Left hindlimb (tissue), 1 donor: ENCODE measurements at places on chromosomes 6 and 20.

DNA sequence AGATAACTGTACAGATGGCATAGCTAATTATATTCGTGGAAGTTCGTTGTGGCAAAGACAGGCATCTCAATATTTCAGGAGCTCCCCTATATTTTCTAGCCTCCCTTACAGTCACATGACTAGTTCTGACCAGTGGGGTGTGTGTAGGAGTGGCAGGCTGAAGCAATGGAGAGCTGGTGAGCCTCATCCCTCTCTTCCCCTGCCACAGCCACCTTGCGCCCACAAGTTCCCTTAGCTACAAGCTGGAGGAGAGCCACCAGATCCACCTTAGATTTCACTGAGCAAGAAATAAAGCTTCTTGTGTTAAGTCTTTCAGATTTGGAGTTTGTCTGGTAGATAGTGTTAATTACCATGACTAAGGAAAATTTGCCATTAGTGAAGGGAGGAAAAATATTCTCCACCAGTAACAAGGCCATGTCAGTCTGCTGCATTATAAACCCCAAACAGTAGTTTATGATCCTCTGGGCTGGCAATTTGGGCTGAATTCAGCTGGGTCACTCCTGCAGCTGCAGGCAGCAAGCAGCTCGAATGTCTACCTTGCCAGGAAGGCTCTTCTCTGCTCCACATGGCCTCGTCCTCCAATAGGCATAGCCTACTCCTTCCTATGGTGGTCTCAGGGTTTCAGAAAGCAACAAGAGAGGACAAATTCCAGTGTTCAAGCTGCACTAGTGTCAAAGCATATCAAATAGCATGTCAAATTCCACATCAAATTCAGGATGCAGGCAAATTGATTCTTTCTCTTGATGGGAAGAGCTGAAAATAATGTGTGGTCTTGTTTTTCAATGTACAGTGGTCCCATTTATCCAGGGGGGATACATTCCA is 7.4 kb upstream of the RBCK1 start:
- no peak for DNase-seq

DNA sequence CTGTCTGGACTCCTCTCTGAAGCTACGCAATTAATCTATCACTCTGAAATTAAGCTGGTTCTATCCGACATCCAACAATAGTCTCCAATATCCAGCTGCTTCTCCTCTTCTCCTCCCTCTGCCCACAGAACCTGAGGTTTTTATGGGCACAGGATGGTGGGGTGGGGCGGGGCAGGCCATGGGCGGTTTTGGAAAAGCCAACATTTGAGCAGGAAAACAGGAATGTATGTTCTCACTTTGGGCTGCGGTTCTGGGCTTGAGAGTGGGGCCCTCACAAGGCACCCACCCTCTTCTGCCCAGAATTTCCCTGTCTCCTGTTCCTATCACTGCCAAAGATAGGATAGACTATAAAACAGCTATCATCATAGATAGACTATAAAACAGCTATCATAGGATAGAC is 1144.2 kb downstream of the EPHA7 start:
- no peak for DNase-seq

DNA sequence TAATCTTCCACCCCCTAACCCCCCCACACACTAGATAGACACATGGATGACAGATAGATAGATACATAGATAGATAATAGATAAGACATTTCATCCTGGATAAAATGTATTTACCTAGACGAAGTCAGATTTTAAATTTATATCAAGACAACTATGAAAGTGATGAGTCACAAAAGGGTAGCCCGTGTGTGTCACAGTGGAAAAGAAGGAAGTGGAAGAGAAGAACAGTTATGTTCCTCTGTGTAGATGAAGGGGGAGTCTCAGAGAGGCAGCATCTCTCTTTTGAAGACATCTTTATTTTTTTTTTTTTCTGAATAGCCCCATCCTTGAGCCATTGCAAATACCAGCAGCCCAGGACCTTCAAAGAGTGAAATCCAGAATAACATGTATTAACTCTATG is 121.7 kb upstream of the VGLL2 start:
- no peak for DNase-seq

- no peak for DNase-seq
These were observed 11.6 kb upstream of the ITPR3 start for GRCh38 chr6:33609528-33609927.

DNA sequence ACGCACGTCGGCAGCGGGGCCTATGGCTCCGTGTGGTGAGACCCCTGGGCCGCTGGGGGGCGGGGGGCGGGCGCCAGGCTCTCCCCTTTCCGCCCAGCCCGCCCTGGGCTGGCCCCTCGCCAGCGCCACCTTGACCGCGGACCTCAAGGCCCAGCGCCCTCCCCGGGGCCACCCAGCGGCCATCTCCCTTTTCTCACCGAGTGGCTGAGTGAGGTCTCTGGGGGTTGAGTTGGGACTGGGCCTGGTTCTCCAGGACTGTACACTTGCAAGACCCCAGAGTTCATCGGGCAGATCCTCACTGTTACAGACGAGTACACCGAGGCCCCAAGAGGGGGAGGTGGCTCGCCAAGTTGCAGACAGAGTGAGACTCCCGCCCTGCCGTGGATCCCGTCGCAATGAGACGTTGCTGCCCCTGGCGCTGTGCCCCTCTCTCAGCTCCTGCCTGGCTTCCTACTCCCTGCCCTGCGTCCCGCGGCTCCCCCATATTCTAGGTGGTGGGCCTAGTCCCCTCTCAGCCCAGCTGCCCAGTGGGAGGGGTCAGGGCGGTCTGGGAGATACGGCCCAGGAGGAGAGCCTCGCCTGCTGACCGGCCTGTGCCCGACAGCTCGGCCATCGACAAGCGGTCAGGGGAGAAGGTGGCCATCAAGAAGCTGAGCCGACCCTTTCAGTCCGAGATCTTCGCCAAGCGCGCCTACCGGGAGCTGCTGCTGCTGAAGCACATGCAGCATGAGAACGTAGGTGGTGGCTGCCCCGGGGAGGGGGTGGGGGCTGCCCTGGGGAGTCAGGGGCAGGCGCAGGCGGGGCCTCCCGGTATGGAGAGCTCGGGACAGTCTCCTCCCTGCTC is 576 bp downstream of the MAPK13 start:
- DNase-seq = peak; percentile 54

GRCh38 chr20:2972126-2972525 is 71.3 kb upstream of the GNRH2 start:
- no peak for DNase-seq

DNA sequence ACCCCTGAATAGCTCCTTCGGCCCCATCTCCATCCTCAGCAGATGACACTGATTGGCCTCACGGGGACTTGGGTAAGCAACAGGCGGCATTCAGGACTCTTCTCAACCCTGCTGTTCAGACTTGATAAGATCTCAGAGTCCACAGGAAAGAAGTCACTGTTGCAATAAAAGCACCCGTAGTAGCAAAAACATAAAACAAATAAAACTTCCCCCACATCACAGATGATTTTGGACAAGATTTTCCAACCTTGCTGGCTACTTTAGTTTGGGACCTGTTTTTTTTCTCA is 17.1 kb upstream of the C20orf144 start:
- DNase-seq = no peak

GRCh38 chr6:63635588-63636517 is at the start of gene PHF3:
Gene PHF3 (plus strand): TSS chr6:63635802. CDS start chr6:63646552, 10,750 bp downstream.
- peak; percentile 93 for DNase-seq

DNA sequence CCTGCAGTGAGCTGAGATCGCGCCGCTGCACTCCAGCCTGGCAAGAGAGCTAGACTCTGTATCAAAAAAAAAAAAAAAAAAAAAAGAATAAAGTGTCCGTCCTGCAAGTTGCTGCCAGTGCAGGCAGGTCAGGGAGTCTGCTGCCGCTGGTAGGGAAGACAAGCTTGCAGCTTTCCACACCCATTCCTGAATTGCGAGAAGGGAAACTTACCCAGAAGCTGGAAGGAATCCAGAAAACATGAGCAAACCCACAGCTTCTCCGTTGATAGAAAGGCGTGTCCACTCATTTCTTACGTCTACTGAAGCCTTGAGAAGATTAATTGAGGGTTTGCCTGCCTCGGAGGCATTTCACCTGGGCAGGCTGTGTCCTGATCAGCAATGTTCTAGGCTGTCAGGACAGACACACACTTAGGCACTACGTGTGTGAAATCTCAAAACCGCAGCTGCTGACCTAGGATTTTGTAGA is 61.6 kb upstream of the DSP start:
- no peak for DNase-seq

- no peak for DNase-seq
These were observed 16.8 kb upstream of the CDH22 start for GRCh38 chr20:46324960-46325703.

GRCh38 chr6:166032366-166033200 is 135.1 kb downstream of the TBXT start:
- DNase-seq = peak; percentile 35
